ENCODE measurements at places on chromosomes 12 and 14.
A peak's percentile ranks its signal among the peaks of the same experiment; 100 is the strongest.

DNA sequence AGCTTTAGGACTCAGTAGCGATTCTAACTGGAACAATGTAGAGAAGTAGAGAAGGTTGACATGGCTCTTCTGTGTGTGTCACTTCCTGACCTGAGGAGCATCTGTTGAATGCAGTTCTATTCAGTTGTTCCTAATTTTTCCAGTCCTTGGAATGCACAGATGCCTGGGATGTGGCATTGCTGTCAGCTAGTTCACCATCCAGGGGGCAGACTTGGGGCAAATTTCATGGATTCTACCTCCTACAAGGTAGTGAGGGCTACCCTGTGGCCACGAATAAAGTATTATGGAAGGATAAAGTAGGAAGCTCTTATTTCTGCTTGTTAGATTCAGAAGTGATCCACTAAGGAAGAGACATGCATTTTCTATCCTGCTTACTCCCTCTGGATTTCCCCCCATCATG lies 74.4 kb upstream of the GPATCH2L start:
- DNase-seq: no peak

DNA sequence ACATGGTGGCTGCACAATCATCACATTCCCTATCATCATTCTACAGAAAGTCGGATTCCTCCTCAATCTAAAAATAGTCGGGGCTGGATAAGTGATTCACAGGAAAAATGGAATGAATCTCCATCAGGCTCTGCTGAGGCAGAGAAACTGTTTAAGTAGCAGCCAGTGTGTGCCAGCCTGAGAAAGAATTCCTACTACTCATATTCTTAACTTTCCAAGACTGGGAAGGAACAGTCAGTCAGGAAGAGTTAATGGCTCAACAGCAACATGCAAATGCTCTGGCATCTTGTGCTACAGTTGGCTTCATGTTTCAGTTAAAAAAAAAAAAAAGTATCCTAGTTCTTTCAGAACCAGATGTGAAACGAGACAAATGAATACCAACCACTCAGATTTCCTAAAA lies 187.0 kb downstream of the GRIP1 start:
- DNase-seq: no peak

- no peak for DNase-seq
Measured at GRCh38 chr14:103830511-103831270, 16.7 kb downstream of the PPP1R13B start.

DNA sequence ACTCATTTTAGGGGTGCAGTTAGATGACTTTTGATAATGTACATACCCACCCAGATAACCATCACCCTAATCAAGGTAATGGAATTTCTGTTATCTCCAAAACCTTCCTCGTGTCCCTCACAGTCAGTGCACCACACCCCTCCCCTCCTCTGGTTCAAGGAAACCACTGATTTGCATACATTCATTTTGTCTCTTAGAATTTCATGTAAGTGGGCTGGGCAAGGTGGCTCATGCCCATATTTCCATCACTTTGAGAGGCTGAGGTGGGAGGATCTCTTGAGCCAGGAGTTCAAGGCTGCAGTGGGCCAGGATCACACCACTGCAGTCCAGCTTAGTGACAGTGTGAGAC lies 15.7 kb downstream of the ADIPOR2 start:
- no peak for DNase-seq

DNA sequence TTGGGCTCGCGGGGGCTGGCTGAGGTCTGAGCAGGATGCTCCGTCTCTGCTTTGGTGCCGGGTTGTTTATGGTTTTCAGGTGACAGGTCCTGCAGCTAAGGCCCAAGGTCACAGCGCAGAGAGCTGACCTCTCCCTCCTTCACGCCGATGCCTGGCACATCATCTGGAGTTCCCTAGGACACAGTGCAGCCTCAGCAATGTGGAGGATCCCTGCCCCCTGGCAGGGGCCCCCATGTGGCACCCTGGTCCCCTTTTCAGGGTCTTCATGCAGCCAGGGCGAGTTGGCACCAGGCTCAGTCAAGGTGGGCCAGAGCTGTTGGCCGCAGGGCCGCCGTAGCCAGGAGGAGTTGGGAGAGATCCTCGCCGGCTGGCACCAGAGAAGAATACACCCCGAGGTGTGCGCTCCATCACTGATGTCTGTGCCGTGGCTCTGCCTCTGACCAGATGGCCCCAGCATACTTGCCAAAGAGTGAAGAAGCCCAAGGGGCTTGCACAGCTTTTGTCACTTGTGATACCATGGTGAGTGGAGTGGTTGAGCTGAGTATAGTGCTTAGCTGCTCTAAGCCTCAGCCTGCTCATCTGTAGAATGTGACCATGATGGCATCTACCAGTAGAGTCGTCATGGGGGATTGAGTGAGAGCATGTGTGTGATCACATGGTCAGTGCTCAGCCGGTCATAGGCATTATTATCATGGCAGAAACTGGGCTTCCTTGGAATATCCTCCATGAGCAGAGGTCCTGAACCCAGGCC lies 11.0 kb downstream of the TPCN1 start:
- DNase-seq: no peak

DNA sequence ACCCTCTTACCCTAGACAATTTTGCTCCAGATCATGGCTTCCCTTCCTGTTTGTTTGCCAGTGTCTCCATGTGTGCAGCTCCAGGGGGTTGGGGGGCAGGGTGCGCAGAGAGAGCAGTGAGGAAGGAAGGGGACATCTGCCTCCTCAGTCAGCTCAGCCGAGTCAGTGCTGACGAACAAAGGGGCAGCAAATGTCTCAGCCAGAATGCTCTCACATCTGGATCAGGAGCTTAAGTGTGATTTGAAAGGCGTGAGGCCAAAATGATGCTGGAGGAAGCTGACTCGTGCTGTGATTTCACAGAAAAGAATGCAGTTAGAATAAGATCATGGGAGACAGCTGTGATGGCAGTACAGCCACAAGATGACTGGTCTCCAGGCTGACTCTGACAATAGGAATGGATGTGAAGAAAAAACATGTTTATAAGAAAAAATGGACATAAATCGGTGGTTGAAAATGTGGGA lies 27.1 kb upstream of the CDK17 start:
- peak; percentile 98 for DNase-seq

GRCh38 chr14:54866588-54866987 lies 36.0 kb downstream of the GCH1 start:
- no peak for DNase-seq

DNA sequence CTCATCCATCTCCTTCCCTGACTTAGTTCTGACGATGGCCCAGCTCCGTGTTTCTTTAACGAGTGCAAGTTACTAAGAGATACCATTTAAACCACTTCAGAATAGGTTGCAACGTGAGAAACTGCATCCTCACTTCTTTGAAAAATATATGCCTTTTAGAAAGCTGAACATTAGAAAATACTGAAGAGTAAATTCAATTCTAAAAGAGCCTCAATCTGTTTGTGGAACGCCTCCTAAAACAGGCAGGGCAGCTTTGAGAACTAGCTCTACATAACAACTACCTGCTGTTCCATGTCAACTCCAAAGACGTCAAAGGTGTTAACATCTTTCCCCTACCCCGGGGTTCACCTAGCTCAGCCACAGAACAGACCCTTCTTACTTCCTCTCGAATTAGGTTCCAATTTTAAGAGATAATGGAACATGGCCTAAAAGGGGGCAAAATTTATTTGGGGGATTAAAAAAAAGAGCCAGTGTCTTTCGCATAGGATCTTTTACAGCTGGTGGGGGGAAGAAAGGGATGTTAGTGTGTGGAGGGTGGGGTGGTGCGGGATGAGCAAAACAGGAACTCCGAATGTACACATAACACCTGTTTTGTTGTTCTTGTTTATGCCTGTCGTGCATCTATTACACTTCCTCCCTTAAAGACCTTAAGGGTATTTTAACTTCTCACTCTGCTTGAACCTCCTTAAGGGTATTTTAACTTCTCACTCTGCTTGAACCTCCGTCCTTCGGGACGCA lies 3.3 kb downstream of the BHLHE41 start:
- DNase-seq: no peak

DNA sequence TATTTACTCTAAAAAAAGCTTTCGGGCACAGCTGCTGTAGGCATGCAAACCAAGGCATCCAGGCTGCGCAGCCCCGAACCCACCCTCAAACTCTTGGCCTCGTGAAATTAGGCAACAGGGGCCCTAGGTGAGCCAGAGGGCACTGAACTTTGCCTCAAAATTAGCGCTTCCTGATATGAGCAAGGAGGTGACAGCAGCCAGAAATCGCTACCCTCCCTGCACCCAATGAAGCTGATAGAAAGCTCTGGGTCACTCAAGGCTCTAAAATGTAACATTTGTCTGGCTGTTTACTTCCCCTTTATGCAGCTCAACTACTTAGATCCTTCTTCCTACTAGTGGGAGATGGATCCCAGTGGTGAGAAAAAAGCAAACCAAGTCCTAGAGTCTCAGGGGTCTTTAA lies 61.8 kb downstream of the PITPNM2 start:
- no peak for DNase-seq

GRCh38 chr12:52632656-52633055 lies 14.3 kb upstream of the KRT73 start:
- DNase-seq: no peak

DNA sequence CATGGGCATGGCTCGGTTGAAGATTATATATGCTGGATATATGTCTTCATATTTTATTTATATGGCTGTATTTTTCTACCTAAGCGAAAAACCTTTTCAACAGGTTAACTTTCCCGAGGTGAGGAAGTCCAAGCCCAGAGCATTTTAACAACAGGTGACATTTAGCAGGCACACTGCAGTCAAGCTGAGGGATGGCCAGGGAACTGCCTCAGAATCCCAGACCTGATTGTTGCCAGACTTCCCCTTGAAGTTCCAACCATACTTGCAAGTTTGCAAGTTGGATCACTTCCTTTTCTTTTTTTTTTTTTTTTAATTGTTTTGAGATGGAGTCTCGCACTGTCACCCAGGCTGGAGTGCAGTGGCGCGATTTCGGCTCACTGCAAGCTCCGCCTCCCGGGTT lies 166.0 kb upstream of the FRMD6 start:
- DNase-seq: no peak

DNA sequence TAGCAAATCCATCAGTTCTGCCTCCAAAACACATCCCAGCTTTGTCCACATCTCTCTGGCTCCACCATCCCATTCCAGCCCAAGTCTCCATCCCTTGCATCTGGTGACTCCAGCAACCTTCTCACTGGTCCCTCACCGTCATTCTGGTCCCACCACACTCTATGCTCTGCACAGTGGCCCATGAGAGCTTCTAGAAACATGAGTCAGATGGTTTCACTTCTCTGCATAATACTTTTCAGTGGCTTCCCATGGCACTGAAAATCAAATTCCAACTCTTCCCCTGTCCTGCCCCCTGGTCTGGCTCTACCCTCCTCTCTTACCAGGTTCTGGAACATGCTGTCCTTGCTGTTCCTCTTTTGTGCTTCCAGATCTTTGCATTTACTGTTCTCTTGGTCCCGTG lies 17.2 kb upstream of the C12orf76 start:
- no peak for DNase-seq

- peak; percentile 37 for DNase-seq
Measured at GRCh38 chr14:76773188-76773885, 12.1 kb downstream of the VASH1 start.

GRCh38 chr14:59338761-59339160 lies 126.4 kb downstream of the GPR135 start:
- DNase-seq: no peak

DNA sequence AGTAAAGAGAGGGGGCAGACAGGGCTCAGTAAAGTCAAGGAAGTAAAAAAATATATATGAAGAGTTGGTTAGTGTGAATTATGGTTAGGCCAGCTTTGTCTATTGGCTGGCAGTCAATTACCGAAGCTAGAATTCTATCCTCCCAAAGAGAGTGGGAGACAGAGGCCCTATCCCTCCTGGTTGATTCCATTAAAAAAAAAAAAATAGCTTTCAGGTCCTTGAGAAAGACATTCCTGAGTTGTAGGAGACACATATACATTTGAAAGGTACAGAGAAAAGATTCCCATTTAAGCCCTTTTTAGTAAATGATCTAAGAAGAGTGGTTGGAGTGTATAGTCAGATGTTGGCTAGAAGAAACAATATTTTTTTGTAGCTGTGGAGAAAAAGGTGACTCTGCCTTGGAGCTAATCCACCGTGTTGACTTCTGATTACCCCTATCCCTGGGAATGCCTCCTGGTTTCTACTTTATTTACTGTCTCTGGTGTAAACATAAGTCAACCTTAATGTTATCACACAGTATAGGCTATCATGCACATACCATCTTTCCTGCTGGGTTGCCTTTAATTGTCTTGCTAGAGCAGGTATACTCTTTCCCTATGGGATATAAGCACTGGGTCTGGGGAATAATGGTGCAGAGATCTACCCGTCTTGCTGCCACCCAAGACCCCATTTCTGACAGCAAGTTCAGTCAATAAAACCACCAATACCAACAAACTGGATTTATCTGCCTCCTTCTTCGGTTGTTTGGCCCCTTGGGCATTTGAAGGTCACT lies 859.9 kb upstream of the ATXN7L3B start:
- no peak for DNase-seq

GRCh38 chr12:84397263-84397662 lies 515.3 kb downstream of the SLC6A15 start:
- DNase-seq: no peak

DNA sequence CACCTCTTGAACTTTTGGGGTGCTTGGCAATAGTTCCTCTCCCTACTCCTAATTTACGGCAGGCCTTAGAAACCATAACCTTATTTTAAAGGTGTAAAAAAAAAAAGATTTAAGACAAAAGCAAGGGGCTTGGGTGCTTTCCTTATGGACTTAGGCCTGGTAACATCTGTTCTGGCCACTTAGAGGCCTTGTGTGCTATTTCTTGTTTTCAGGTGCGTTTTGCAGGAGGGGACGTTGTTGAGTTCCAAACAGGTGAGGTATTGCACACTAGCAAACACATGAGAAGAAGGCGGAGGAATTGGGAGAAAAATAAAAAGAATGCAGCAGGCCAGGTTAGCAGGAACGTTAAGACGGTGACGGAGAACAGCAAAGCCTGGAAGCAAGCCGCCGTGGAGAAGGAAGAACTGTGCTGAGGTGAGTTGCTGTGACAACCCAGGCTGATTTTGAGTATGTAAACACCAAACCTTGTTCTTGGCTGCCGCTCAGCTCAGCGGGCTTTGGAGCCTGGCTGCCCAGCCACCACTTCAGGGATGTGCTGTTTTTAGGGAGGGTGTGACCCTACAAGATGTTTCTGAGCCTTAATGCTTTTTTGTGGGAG lies 17.3 kb downstream of the EMG1 start:
- no peak for DNase-seq

- no peak for DNase-seq
Measured at GRCh38 chr14:52352061-52352491, 38.0 kb downstream of the PTGER2 start.

DNA sequence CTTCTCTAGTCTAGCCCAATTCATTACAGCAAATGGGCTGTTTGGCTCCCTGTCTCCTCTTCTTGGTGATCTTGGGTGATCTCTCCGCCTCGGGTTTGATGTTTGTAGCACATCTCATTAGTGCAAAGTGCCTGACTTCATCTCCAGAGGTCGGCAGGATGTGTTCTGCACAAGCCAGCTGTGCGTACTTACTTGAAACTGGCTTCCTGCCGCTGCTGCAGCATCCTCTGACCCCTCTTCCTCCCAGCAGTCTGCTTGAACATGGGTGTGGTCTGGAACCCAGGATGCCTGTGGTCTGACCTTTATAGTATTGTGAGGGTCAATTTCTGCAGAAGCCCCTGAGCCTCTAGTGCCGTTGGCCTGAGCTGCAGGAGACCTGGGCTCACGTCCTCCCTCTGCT lies 99.2 kb downstream of the BEGAIN start:
- DNase-seq: no peak

GRCh38 chr14:85024931-85025330 lies 505.0 kb upstream of the FLRT2 start:
- DNase-seq: no peak

All from smooth muscle cell of the brain vasculature (primary cell).